ENCODE measurements at places on chromosomes 3 and 15.

- no peak for DNase-seq
Observed at GRCh38 chr15:25536801-25537611, 98.2 kb upstream of the UBE3A start.

- no peak for DNase-seq
Observed at GRCh38 chr3:73060302-73060723, 1.1 kb upstream of the EBLN2 start.

DNA sequence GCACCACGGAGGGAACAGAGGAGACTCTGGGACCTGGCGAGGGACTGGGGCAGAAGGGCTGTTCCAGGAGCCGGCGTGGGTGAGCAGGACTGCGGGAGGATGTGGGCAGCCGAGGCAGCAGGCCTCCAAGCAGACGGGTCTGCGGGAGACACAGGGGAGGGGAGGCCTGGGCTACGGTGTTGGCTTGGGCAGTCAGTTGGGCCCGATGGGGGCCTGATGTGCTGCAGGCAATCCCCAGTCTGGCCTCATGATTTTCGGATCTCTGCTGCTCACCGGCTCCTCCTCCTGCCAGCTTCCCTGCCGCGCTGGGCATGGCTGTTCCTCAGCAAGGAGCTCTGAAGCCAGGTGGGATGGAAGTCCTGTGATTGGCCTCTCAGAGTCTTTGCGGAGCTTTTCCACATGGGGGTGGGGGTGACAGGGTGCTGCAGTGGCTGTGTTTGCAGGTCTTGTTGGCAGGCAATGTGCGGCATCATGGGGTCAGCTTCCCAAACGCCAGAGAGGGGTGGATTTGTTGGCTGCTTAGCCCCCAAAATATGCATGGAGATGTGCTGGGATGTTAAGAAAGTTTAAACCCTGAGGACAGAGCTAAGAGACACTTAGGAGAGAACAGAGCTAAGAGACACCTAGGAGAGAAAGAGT is 19.3 kb downstream of the MINAR1 start:
- no peak for DNase-seq

DNA sequence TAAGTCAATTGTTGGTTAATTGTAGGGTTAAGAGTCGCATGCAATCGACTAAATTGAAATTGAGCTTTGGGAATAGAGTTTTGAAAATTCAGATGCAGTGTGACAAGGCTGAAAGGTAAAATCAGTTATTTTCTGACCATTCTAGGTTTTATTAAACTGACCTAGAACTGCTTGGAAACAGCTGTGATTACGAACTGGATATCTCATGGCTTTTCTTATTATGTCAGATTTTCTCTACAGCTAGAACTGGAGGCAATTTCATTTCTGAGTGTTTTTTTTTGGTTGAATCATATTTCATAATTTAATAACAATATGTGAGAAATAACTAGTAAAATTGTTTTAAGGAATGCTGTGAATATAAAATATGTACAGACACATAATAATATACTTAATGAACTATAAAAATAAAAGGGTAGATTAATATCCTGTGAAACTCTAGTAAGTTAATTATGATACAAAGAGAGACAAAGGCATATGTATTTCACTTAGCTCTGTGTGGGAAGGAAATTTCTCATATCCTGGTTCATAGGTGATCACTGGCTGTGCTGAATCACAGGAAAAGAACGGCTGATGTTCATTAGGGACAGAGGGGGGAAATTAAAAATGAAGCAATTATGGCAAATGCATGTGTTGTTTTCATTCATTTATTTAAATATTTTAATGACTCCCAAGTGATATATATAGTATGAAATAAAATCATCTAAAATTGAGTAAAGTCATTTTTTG is 403.2 kb downstream of the ZIC1 start:
- no peak for DNase-seq

DNA sequence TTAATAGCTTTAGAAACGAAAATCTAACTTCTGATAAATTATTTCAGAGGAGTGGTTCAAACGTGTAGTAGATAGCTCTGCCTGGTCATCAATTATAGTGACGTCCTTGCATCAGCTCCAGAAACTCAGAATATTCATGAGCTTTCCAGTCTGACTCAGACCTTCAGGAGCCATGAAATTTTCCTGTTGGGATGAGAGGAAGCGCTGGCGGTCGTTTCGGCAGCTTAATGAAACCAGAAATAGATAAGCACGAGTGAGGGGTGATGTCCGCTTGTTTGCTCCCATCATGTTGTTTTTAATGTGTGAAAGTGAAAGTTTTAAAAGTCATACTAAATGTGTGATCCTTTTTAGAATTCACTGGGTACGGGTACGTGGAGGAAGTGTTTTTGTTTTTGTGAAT is 141.1 kb downstream of the PGPEP1L start:
- no peak for DNase-seq

DNA sequence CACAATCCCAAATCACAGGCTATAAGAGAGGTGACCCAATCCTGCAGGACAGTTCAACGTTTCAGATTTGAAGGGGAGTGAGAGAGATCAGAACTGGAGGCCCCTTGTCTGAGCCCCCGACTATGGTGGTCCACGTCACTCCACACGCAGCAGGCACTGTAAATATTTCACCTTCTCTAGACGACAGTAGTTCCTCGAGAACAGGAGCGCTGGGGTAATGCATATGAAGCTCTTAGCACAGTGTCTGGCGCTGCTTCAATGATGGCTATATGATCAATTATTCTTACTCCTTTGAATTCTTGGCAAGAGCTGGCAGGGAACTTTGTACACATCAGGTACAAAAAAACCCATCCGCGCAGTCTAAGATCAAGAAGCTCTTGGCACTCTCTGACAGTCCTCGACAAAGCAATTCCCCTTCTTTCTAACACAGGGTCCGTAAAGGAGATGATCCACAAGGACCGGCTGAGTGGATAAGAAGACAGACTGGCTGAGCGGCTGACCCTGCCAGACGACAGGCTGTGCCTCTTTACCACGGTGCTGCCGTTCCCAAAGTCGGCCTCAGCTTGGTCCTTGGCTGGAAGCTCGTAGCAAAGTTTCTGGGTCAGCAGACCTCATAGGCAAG is 522 bp upstream of the NRROS start:
- no peak for DNase-seq

DNA sequence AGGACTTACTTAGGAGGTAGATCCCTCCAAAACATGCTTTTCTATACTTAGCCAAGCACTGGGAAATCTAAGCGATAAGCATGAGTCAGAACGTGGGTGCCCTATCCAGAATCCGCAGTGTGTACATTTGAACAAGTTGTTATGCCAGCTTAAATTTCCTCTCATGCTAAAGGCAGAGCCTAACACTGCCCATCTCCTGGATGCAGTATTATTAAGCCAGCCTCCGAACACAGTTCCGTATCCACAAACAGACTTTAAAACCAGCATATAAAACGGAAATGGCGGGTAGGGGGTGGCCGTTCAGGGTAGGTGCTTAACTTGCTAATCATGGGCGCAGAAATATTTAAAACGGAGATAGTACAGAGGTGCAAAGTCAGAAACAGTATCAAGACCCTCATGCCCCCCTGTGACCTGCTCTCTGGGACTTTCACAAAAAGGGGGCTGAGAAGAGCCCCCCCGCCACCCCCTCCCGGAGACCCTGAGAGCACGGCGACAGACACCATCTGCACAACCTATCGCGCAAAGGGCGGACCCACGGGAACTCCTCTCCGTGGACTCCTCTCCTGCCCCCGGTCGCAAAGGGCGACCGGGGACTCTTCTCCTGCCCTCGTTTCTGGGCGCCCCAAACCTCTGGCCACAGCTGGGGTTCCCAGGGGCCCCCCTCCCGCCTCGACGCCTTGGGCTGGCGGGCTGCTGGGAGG is 889 bp upstream of the LRRIQ4 start:
- DNase-seq, result no peak

GRCh38 chr3:177231242-177231641 is 34.0 kb upstream of the TBL1XR1 start:
- DNase-seq, result no peak

Data from stimulated activated CD8-positive, alpha-beta memory T cell treated with anti-CD3 and anti-CD28 coated beads, Interleukin-7, amount 100 ng/mL, for 1 hour (primary cell).